ENCODE measurements at places on chromosomes 2 and 18.

DNA sequence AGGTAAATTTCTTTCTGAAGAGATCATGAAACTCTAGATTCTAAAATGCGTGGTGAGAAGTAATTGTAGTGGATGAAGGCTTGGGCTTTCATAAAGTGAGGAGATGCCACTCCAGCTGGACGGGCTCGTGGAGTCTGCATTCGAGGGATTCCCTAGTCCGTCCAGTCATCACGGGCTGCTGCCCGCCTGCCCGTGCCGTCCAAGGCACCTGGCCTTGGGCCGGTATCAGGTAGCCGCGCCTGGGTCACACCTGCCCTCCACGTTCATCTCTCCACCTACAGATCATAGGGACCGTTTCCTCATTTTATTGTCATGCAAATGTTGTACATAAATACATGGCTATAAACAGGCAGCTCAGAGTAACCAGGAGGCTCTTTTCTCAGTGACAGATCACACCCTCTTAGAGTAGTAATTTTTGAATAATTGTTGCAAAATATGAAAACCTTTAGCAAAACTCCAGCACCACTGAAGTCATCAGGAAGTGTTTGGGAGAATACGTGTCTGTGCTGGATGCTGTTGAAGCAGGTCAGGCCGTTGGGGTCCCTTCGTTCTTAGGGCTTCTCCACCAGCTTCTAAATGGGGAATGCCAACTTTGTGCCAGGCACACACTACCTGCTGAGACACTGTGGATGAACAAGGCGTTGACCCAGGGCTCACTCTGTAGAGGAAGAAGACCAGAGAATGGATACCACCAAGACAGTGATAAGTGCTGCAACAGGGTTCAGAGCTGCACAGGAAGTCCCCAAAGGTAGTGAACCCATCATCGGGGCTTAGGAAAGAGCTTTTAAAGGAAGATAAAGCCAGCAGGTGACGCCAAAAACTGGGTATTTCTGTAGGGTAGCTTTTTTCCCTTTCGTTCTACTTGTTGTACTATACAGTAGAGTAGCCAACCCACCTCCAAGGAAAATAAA is 112.5 kb downstream of the FAM210A start:
- no peak for DNase-seq

- no peak for DNase-seq
Measured at GRCh38 chr2:97931118-97931857, 64.5 kb downstream of the TMEM131 start.

DNA sequence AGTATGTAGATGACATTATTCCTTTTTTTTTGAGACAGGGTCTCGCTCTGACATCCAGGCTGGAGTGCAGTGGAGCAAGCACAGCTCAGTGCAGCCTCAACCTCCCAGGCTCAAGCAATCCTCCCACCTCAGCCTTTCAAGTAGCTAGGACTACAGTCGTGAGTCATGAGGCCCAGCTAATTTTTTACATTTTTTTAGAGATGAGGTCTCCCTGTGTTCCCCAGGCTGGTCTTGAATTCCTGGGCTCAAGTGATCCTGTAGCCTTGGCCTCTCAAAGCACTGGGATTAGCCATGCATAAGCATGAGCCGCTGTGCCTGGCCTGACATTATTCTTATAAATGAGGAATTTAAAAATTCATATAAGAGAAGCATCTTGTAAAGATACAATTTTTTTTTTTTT is 86.9 kb downstream of the FAM117B start:
- DNase-seq: no peak

DNA sequence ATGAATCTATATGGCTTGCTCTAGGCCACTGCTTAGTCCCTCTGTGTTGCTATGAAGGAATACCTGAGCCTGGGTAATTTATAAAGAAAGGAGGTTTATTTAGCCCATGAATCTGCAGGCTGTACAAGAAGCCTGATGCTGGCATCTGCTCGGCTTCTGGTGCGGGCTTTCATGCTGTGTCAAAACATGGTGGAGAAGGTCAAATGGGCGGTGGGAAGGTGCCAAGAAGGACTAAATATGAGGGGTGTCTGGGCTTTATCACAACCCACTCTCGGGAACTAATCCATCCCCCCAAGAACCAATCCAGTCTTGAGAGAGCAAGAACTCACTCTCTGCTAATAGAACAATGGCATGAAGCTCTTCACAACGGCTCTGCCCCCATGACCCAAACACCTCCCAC is 481.6 kb downstream of the EIPR1 start:
- no peak for DNase-seq

GRCh38 chr2:189500456-189501160 is 59.3 kb downstream of the WDR75 start:
- DNase-seq: no peak

- DNase-seq: no peak
Measured at GRCh38 chr2:40448476-40449079, 3.3 kb downstream of the SLC8A1 start.

DNA sequence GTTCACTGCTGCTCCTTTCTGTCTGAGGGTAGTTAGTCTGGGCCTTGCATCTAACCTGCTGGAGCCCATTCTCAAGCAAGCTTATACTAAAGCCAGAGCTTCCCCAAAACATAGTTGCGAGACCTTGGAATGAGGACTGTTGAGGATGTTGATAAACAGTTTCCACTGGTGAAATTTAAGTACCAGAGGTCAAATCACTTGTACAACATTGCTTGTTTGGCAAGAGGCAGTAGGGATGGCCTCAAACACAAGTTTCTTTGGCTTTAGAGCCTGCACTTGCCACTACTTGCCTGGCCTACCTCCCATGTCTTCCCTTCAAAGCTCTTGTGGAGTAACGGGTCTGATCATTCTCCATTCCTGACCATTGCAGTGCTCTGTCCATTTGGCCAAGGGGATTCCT is 262.7 kb downstream of the FHOD3 start:
- DNase-seq: no peak

DNA sequence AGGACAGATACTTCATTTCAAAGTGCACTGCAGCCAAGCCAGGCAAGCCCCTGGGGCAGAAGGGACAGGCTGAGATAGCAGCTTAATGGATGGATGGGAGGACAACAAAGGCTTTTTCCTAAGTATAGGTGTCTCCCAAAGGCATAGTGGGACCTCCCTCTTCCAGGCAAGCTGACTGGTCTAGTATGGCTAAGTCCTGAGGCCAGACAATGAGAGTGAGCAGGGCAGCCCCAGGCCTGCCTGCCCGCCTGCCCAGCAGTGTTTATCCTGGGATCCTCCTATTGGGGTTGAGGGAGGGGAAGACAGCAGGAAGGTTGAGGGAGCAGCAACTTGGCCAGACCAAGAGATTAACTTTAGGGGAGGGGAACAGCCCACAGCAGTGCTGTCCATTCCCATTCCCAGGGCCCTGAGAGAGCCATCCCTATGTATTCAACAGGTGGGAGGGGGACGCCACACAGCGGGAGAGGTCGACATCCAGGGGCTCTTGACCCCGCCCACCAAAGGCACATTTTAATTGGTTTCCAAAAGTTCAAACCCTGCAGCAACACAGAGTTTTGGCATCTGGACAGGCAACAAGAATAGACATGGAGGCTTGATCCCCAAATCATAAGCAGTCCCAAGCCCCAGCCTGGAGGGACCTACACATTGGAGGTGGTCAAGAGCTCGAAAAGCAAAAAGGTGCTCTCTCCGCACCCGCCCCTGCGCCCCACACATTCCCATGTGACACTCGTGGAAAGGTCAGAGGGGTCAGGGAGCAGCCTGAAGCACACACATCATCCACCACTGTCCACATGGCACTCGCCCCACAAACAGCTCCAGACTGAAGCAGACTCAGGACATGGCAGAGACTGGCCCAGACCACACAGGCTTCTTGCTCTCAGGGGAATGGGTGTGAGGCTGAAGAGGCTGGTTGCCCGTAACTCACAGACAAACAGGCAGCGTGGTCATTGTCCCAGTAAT is 2.9 kb upstream of the SFXN5 start:
- DNase-seq: no peak

GRCh38 chr2:24702800-24703199 is 90.4 kb downstream of the PTRHD1 start:
- DNase-seq: no peak

- no peak for DNase-seq
Measured at GRCh38 chr2:10495311-10495987, 47.3 kb upstream of the ODC1 start.

- no peak for DNase-seq
Measured at GRCh38 chr2:191343796-191344338, 98.7 kb downstream of the MYO1B start.

- DNase-seq: no peak
Measured at GRCh38 chr2:197810491-197810890, 6.1 kb downstream of the PLCL1 start.

DNA sequence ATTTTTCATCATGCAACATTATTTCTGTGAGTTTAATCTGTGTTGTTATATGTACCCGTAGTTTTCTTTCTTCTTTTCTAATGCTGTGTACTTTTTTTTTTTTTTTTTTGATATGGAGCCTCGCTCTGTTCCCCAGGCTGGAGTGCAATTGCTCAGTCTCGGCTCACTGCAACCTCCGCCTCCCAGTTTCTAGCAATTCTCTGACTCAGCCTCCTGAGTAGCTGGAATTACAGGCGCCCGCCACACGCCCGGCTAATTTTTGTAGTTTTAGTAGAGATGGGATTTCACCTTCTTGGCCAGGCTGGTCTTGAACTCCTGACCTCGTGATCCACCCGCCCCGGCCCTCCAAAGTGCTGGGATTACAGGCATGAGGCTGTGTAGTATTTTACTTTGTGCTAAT is 155.4 kb downstream of the GALR1 start:
- DNase-seq: no peak

DNA sequence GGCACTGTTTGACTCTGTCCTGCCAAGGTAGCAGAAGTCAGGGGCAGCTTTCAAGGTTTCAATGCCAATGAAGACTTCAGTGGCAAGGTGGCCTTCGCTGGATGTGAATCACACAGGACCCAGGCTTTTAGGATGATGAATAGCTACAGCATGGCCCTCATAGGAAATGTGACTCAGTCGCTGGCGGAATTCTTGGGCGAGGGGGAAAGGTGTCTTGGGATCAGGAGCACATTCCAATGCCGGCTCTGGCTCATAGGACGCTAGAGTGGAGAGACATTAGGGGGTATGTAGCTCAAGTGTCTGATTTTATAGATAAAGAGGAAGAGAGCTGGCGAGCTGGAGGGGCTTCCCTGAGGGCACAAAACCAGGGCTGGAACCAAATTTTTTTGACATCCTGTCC is 68.6 kb downstream of the SMIM21 start:
- no peak for DNase-seq
